ENCODE measurements at places on chromosomes 5 and 9.

- DNase-seq, result no peak
Measured at GRCh38 chr9:88742905-88743304, 207.9 kb downstream of the NXNL2 start.

DNA sequence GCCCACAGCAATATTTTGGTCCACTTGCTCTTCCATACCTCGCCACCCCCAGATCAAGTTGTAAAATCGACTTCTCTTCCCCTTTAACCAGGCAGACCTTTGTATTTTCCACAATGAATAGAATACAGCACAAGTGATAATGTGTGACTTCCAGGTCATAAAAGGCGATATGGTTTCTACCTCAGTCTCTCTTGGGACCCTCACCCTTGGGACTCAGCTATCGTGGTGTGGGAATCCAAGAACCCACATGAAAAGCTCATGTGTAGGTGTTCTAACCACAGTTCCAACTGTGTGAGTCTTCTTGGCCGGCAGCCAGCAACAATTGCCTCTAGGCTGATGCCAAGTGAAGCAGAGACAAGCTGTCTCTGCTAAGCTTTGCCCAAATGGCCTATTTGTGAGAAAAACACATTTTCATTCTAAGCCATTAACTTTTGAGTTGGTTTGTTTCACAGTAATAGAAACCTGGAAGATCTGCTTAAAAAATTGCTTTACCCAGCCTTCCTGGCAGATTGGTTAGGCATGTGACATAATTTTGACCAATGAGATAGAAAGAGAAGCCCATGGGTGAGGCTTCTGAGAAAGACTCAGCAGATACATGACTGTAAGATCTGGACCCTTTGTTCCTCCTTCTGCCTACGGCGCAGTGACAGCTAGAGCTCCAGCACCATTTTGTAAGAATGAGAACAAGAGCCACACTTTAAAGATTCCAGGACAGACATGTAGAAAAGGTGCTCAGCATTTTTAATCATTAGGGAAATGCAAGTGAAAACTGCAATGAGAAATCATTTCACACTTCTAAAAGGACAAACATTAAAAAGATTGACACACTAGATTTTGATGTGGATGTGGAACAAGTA is 18.3 kb upstream of the MLLT3 start:
- DNase-seq, result no peak

DNA sequence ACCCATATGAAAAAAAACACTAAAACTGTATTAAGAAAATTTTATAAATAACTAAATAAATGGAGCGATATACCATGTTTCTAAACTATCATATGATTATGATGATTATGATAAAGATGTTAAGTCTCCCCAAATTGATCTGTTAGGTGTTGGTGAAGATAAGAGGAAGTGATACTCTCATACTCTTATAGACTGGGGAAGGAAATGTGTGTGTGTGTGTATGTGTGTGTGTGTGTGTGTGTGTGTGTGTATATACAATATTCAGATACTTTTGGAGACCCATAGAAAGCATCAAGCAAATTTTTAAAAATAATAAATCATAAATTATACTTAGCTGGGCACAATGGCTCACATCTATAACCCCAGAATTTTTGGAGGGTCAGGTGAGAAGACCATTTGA is 62.9 kb downstream of the TMEM232 start:
- DNase-seq, result no peak

- no peak for DNase-seq
Measured at GRCh38 chr9:81718244-81718643, 28.9 kb upstream of the TLE1 start.

DNA sequence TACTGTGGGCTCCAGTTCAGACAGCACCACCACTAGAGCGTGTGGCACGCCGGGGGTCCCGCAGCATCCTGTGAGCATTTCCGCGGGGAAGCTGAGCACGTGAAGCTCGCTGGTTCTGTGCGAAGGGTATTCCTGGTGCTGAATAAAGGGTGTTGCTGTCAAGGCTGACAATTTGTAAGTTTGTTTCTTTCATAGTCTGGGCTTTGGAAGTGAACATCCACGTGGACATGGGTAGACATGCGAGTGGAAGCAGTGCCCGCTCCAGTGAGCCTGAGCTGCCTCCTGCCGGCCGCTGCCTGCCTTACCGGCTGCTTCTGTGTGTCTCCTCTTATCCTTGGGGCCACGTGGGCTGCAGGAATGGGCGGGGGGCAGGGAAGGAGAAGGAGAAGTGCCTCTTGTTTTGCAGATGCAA is 14.7 kb downstream of the NDUFS6 start:
- no peak for DNase-seq

- DNase-seq, result no peak
Measured at GRCh38 chr5:39587675-39588074, 162.9 kb upstream of the DAB2 start.

- DNase-seq, result no peak
Measured at GRCh38 chr5:44002381-44002901, 386.8 kb downstream of the FGF10 start.

DNA sequence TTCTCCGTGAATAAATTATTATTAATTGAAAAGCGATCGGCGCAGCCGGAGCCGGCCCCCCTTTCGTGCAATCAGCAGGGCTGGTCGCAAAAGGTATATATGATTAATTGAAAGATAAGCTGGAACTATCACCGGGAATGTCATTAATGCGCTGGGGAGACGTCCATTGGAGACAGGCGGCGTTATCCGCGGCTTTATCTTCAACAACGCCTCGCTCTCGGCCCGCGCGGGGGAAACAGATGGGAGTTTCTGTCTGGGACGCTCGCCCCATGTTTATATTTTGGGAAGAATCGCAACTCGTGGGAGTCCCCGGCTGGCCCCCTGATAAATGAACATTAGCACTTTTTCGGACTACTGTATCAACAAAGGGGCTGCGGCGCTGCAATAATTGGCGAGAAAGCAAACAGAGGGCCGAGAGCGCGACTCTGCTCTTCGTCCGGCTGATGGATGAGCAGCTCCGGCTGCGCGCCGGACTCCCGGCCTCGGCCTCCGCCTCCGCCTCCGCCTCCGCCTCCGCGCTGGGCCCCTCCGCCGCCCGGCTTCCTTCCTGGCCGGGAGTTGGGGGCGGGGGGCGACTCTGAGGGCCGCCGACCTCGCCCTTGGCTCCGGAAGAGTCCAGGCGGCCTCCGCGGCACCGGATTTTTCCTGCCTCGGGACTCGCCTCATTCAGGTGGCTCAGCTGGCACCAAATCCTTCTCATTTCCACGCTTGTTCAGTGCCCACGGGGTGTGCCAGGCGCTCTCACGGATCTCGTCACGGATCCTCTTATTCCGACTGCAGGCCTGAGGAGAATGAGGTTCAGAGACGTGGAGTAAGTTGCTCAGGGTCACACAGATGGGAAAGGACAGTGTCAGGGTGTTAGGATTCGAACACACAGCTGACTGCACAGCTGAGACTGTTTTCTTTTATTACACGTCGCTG is 3.6 kb upstream of the NKX2-5 start:
- peak; percentile 71 for DNase-seq

GRCh38 chr5:142097681-142098080 is 10.9 kb upstream of the NDFIP1 start:
- peak; percentile 74 for DNase-seq

- DNase-seq, result no peak
Measured at GRCh38 chr5:39774605-39775004, 349.8 kb upstream of the DAB2 start.

GRCh38 chr5:100186181-100186580 is 349.0 kb upstream of the FAM174A start:
- DNase-seq, result no peak

DNA sequence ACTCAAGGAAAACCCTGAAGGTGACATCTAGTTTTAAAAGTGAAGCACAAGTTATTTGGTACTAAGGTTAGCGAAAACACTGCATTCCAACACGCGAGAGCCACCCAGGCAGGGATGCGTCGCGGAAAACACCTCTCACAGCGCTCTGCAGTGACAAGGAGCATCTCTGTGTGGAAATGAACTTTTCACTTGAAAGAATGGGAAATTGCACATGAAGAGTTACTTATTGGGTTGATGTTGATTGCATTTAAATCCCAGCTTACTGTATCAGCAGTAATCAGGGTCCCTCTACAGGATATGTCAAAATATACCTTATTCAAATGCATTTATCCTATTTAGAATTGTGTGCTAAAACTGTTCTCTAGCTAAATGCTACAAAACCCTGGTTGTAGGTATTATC is 144.4 kb downstream of the BNC2 start:
- no peak for DNase-seq

GRCh38 chr9:106700676-106701075 is 162.3 kb upstream of the ZNF462 start:
- DNase-seq, result no peak
